ENCODE measurements at places on chromosomes 5 and 9. TPM values are rescaled to one million over a fixed set of nuclear protein-coding genes. Genes with fewer than 3 reads are reported as not detected.

LTC4S gene
- total RNA-seq = not detected

NR6A1 gene
- total RNA-seq = 0.51 TPM

LCN10 gene
- total RNA-seq = not detected

RLN2 gene
- 2.3 TPM for total RNA-seq

LHX6 gene
- under 0.01 TPM for total RNA-seq

RABGAP1 gene
- total RNA-seq = 5.7 TPM

FOXD4 gene
- total RNA-seq = not detected

ZNF169 gene
- total RNA-seq = 1.9 TPM

SLC45A2 gene
- total RNA-seq = not detected

CTSV gene
- 3.7 TPM for total RNA-seq

ALDH1A1 gene
- 16.0 TPM for total RNA-seq

CXCL14 gene
- 3.3 TPM for total RNA-seq

CER1 gene
- not detected for total RNA-seq

ACTBL2 gene
- total RNA-seq = 16.5 TPM

LVRN gene
- 0.49 TPM for total RNA-seq

SPATA31C1 gene
- total RNA-seq = 0.13 TPM

EXOSC2 gene
- total RNA-seq = 12.5 TPM

PLCXD3 gene
- total RNA-seq = not detected

GARIN3 gene
- not detected for total RNA-seq

LHFPL2 gene
- 31.6 TPM for total RNA-seq

NACC2 gene
- total RNA-seq = 42.2 TPM

TBC1D9B gene
- 75.1 TPM for total RNA-seq

MARVELD2 gene
- 9.1 TPM for total RNA-seq

MAMDC2 gene
- total RNA-seq = 12.4 TPM

NXNL2 gene
- total RNA-seq = 11.8 TPM

CATSPER3 gene
- 0.13 TPM for total RNA-seq

NANS gene
- 74.0 TPM for total RNA-seq

CFAP157 gene
- total RNA-seq = not detected

SMIM33 gene
- total RNA-seq = not detected

C9orf153 gene
- total RNA-seq = not detected

TAF1L gene
- not detected for total RNA-seq

CARD9 gene
- 0.76 TPM for total RNA-seq

RNF183 gene
- not detected for total RNA-seq

CDH9 gene
- 0.25 TPM for total RNA-seq

EQTN gene
- total RNA-seq = not detected

Measured in mesangial cell (primary cell).